ENCODE measurements at places on chromosomes 16 and 17. TPM values are rescaled to one million over a fixed set of nuclear protein-coding genes. Genes with fewer than 3 reads are reported as not detected.

The IKZF3 gene
- not detected for total RNA-seq

The HSF5 gene
- total RNA-seq: not detected

DNA sequence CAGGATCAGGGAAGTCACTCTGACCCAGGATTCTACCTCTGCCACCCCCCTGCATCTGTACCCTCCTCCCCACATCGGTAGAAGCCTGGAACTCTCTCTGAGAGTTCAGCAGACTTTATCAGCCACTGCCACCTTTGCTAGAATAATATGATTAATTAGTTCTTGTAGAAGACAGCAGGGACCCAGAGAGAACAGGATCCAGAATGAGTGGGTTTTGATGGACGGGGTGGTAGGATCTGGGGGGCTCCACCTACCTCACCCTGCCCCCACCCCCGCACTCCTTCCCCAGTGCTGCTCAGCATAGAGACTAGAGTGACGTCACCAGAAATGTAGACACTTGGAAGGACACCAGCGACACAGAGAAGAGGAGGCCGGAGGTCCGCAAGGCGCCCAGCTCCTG is 33.5 kb downstream of the ABCC6 start:
- DNase-seq: no peak

GRCh38 chr17:50177983-50178834 is 12.4 kb downstream of the SGCA start:
- DNase-seq: no peak

GRCh38 chr16:88437367-88437964 is 15.6 kb upstream of the ZFPM1 start:
- no peak for DNase-seq

The CD300LG gene
- total RNA-seq: not detected

GRCh38 chr17:46027048-46027975 is 28.3 kb downstream of the STH start:
- no peak for DNase-seq

- DNase-seq: no peak
Measured at GRCh38 chr17:31677681-31678080, 181.4 kb downstream of the COPRS start.

GRCh38 chr16:56980792-56981724 is 8.3 kb upstream of the NLRC5 start:
- DNase-seq: no peak

The HOXB7 gene
- 39.4 TPM for total RNA-seq

DNA sequence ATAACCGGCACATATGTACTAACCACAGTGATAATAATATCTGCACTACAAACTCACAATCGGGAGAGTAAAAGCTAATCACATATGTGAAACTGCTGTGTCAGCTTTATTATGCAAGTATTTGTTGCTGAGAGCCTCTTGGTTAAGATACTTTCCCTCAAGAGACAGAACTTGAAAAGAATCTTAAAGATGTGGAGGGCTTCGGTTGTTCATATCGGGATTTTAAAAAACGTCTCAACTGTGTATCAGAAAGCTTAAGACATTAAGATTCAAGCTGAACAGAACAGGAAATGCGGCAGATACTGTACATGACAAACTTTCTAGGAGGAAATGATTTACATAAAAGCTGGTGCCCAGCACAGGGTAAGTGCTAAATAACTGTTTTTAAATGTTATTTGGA is 27.5 kb upstream of the HLF start:
- DNase-seq: no peak

GRCh38 chr17:29390851-29391631 is 878 bp downstream of the TAOK1 start:
- DNase-seq: no peak

The PSMC3IP gene
- total RNA-seq: 2.7 TPM

DNA sequence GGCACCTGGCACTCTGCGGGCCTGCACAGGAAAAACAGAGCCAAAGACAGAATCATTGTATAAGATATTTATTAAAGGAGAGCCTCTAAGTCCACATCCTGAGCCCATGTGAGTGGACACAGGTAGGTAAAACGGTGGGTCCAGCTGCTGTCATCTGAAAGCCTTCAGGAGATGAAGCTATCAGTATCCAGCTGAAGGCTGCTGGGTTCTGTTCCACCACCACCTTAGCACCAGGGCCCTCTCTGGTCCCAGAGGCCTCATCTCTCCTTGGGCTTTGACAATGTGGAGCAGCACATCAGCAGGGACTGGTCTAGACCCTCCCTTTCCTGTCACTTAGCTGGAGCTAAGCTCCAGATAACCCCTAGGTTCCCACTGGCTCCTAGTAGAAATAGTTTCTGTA is 7.3 kb downstream of the TMEM106A start:
- no peak for DNase-seq

The SALL1 gene
- 1.5 TPM for total RNA-seq

DNA sequence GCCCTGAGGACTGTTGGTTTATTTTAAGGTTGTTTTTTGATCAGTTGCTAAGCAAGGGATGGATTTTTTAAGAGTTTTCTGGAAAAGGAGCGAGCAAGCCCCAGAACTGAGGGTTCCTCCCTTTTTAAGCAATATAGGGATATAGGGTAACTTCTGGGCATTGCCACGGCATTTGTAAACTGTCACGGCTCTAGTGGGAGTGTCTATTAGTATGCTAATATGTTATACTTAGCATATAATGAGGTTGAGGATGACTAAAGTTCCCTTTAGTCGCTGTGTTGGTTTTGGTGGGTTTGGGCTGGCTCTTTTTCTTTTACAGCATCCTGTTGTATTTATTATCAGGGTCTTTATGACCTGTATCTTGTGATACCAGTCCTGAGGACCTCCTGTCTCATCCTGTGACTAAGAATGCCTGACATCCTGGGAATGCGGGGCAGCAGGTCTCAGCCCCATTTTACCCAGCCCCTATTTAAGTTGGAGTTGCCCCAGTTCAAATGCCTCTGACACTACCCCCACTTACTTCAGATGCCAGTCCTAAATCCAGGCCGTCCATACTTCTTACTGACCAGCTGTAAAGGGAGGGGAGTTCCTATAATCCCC is 59.4 kb downstream of the MFSD11 start:
- DNase-seq: no peak

The FGF11 gene
- 0.44 TPM for total RNA-seq

DNA sequence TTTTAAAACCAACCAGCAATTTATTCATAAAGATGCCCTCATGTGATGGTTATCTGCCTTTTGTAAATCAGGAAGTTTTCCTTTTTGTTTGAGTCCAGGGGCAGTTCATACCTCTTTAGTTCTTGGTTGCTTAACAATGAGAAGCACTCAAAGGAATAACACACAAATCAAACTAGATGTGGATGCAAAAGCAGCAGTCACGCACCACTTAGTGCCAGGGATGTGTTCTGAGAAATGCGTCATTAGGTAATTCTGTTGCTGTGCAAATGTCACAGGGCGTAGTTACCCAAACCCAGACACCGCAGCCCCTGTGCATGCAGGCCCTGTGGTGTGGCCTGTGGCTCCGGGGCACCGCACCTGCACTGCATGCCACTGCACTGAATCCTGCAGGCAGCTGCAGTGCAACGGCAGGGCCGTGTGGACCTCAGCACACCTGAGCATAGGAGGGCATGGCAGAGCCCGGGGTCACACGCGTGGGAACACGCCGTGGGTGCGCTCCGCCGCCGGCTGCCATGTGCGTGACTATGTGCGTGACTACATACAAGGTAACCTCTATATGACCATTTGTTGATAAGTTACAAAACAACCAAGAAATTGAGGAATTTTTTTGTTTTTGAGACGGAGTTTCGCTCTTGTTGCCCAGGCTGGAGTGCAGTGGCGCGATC is 39.6 kb downstream of the PKD1 start:
- no peak for DNase-seq

The MMP28 gene
- 0.29 TPM for total RNA-seq

The KCNJ18 gene
- not detected for total RNA-seq

DNA sequence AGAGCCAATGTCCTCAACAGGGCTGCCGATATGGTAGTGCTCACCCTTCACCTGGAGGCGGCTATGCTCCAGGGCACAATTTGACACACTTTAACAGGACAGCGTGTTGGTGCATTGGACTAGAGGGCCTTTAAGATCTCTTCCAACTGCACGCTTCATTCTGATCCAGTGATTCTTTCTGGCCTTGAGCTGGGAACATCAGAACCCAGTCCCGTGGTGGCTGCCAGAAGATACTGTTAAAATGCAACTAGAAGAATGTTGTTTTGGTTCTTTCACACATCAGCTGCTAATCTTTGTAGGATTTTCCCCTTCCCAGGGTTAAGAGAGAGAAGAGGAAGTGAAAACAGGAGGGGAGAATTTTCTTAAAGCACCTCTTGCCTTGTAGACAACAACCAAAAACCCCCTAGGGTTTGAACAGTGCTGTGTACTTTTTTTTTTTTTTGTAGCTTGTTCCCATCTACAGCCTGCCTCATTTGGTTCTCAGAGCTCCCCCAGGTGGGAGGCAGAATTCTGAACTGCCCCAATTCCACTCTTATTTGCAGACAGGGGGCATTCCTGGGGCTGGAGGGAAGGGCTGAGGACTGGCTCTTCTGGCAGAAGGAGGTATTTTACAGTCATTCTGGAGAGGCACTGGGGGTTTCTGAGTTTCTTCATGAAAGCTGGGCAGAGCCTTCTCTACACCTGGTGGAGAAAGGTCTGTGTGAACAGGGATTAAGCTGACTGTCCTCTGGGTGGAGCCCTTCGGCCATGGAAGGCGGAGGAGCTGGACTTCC is 32.4 kb downstream of the SMARCE1 start:
- peak; percentile 16 for DNase-seq

DNA sequence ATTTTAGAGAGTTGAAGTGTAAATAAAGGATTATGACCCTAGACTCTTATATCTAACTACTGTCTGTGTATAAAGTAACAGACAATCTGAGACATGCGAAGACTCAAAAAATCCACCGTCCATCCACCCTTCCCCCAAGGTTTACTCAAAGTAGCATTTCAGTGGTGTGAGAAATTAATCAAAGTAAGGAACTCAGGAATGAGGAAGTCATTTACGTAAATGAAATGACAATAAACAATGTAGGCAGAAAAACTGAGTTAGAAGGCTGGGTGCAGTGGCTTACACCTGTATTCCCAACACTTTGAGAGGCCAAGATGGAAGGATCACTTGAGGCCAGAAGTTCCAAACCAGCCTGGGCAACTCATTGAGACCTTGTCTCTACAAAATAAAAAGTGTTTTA is 19.8 kb upstream of the NTN1 start:
- no peak for DNase-seq

DNA sequence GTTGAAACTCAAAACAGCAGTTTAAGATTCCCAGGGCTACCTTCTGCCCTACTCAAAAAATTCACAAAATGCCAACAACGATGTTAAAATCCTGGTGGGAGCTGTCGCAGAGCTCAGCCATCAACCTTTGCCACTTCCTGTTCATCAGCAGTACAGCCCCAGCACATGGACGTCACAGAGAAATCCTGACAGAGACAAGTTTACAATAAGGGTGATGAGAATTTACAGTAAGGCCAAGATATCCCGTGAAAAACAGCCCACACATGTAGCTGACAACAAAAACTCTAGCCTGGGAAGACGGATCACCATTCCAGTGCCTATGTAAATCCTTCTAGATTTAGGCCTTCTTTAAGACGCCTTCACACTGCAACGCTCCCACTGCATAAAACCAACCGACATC is 18.8 kb downstream of the USP22 start:
- no peak for DNase-seq

DNA sequence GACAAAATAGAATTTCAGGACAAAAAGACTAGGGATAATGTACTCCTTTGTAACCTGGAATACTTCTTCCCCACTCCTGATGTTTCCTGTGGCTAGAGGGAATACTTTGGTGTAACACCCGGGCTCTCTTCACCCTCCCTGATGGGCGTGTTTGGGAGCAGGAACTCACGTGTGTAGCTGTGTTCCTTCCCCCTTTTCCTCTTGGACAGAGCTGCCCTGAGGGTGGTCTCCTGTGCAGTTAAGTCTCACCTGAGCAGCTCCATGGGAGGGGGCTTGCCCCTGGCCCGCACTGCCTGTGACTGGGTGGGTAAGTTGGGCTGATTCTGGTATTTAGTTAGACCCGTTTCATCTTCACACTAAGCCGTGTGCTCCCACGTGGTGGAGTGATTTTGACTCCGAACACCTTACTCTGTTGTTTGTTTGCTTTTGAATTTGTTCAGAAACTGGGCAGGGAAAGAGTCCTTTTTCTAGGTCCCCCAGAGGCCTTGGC is 87.9 kb downstream of the OR1D5 start:
- DNase-seq: no peak

DNA sequence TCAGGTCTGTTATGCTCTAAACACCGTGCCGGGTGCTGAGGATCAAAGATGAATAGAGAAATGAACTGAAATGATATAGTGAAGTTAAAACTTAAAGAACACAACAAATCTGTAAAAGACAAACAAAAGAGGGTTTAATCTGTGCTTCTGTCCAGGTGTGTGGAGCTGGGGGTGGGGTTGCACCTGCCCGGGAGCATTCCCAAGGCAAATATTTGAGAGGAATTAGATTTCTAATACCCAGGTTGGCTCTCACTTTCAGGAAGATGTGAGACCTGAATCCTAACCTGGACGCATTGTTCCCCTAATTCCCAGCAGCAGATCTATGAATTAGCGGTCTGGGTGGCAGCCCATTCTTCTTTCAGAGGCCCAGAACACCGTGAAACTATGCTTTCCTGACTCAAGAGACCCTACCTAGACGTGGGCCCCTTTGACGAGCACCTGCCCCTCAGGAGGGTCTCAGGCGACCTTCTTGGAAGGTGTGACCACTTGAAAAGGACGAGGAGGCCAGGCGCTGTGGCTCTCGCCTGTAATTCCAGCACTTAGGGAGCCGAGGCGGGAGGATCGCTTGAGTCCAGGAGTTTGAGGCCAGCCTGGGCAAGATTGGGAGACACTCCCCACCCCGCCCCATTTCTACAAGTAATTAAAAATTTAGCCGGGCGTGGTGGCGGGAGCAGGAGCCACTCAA is 677 bp upstream of the RANGRF start:
- DNase-seq: no peak

- no peak for DNase-seq
Measured at GRCh38 chr16:30748634-30749445, 615 bp downstream of the PHKG2 start.

GRCh38 chr17:39166437-39167335 is 725 bp upstream of the ARL5C start:
- DNase-seq: no peak

The BICDL2 gene
- not detected for total RNA-seq

- DNase-seq: no peak
Measured at GRCh38 chr16:51731160-51731559, 580.1 kb upstream of the SALL1 start.

- no peak for DNase-seq
Measured at GRCh38 chr16:46613352-46613751, 7.8 kb downstream of the SHCBP1 start.
